ENCODE measurements at places on chromosomes 1 and 21.
A peak's percentile ranks its signal among the peaks of the same experiment; 100 is the strongest.

GRCh38 chr21:39156024-39156423 lies 27.2 kb downstream of the PSMG1 start:
- DNase-seq: no peak

DNA sequence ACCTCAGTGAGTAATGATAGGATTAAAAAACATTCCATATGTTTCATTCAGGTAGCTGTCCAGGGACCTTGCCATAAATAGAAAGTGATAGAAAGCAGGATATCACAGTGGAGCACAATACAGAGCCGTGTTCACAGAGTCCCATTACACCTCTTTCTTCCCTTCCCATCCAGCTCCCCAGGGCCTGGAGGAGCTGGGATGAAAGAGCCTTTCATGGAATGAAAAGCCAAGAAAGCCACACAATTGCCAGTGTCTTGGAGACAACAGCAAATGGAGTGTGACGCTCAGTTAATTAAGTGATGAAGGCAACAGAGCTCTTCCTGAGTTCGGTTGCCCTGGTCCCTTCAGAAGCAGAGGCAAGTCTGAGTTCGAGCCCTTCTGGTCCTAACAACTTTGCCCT lies 387.3 kb upstream of the PLXNA2 start:
- no peak for DNase-seq

DNA sequence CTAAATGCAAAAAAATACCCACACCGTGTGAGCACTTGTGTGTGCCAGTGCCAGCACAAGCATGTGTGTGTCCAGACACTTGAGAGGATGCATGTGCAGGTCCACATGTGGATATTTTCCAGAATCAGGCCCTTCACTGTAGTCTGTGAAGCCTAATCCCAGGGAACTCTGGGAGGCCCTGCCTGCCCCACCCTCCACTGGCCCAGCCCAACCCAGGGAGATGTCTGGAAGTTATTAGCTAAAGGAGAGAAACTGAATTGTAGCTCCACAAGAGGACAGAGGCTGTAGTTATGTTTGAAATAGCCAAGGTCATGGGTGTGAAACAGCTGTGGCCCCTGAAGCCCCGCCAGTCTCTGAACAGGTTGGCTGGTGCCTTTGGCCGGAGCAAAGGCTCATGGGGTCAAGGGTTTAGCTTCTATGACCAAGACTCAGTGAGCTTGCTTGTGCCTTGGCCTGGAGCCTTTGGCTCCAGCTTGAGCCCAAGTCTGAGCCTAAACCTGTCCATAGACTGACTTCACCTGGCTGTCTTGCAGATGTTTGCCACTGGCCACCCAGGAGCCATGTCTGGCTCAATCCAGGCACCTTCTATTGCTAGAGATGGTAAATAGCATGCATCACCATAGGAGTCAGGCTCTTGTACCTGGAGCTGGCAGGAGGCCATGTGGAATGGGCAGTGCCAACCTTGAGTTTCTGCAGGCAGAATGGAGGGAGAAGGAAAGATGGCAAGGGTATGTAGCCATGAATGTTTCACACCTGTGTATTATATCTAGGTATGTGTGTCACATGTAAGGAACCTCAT lies 69.9 kb downstream of the TMEM53 start:
- DNase-seq: no peak

GRCh38 chr1:19949016-19949415 lies 25.6 kb upstream of the PLA2G2E start:
- no peak for DNase-seq

DNA sequence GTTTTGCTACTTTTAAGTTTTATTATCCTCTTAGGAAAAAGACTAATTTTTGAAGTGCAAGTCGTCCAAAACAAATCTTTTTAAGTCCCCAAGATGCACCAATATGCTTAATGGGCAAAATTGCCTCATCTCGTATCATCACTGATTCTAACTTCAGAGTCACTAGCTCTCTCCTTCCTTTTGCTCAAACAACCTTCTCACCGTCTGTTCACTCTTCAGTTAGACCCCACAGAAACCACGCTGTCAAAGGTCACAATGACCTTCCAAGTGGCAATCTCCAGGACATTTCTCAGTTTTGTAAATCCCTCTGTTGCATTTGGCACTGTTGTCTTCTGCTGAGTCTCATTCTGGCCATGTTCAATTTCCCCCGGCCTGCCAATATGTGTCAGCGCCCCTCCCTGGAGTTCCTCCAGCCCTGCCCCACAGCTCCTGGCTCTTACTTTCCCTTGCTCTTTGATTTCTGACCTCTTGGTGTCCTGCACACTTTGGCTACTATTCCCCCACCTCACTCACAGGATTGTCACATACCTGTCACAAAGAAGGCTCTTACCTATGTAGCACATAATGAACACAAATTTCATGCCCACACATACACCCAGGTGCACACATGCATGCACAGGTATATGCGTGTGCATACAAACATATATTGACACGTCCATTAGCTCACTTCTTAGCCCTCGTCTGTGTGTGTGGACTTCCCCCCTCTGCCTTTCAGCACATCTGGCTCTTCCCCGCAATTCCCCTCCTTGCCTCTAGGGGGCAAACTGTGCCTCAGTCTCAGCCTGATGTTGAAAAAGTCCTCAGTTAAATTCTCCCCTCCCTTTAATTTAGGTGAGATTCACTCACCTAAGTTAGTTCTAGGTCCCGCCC lies 354.0 kb upstream of the DUSP10 start:
- DNase-seq: peak; percentile 55

GRCh38 chr21:17612023-17612564 lies 607 bp downstream of the BTG3 start:
- peak; percentile 63 for DNase-seq

DNA sequence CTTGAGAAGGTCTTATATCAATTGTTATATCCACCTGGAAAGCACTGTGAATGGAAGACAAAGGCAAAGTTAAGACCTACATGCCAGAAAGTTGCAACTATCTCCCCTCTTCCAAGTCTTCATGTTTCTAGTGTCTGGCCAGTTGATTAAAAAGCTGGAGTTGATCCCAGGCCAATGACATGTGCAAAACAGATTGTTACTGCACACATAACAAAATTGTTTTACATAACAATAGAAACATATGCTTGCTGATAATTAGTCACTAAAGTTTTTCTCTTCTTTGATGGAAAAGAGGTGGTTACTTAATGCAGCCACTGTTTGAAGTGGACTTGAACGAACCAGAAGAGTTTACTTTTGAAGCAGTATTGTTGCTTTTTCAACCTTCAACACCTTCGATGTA lies 158.2 kb downstream of the TGFBR3 start:
- DNase-seq: no peak

Measured in activated naive CD8-positive, alpha-beta T cell treated with anti-CD3 and anti-CD28 coated beads, Interleukin-2, amount 10 ng/mL, durations not matched to agents 7 days and 5 days (primary cell).